Transverse colon (tissue), 4 donors: ENCODE measurements at places on chromosomes 13 and 19.
A peak's percentile ranks its signal among the peaks of the same experiment; 100 is the strongest.

DNA sequence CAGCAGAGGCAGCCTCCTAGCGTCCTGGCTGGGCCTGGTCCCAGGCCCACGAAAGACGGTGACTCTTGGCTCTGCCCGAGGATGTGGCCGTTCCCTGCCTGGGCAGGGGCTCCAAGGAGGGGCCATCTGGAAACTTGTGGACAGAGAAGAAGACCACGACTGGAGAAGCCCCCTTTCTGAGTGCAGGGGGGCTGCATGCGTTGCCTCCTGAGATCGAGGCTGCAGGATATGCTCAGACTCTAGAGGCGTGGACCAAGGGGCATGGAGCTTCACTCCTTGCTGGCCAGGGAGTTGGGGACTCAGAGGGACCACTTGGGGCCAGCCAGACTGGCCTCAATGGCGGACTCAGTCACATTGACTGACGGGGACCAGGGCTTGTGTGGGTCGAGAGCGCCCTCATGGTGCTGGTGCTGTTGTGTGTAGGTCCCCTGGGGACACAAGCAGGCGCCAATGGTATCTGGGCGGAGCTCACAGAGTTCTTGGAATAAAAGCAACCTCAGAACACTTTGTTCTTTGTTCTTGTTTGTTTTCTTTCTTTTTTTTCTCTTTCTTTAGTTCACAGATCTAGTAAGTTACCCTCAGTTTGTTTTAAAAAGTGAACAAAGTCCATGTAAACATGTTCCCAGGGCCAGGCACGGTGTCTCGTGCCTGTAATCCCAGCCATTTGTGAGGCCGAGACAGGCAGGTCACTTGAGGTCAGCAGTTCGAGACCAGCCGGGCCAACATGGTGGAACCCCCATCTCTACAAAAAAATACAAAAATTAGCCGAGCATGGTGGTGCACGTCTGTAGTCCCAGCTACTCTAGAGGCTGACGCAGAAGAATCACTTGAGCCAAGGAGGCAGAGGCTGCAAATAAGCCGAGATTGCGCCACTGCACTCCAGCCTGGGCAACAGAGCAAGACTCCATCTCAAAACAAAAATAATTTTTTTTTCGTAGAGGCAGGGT is 10.2 kb downstream of the ANGPTL4 start:
- peak; percentile 56 for DNase-seq

- DNase-seq = no peak
These were observed 3.8 kb upstream of the METTL21C start for GRCh38 chr13:102698649-102698980.

GRCh38 chr19:35848486-35848885 is 3.8 kb downstream of the NPHS1 start:
- no peak for DNase-seq

- peak; percentile 15 for DNase-seq
These were observed 17.4 kb upstream of the AP1M2 start for GRCh38 chr19:10604460-10604980.

GRCh38 chr19:57566396-57567265 is 7.0 kb upstream of the ZNF550 start:
- DNase-seq = no peak

GRCh38 chr19:13006431-13007281 is 11.4 kb downstream of the NFIX start:
- DNase-seq = no peak

DNA sequence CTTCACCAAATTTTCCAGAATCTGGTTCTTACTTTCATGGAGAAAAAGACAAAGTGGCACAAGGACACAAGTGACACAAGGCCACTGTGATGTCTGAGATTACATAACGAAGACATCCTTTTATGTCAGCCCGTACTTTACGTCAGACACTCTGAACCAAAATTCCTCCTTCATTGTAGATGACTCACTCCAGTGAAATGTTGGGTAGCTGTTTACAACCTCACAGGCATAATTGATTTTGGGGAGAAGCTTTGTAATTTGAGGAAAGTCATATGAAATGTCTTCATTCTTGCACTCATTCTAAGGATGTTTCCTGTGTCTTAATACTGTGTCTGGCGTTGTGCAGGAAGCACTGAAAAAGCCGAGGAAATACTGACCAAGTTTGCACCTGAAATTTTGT is 20.0 kb upstream of the LGALS14 start:
- no peak for DNase-seq

DNA sequence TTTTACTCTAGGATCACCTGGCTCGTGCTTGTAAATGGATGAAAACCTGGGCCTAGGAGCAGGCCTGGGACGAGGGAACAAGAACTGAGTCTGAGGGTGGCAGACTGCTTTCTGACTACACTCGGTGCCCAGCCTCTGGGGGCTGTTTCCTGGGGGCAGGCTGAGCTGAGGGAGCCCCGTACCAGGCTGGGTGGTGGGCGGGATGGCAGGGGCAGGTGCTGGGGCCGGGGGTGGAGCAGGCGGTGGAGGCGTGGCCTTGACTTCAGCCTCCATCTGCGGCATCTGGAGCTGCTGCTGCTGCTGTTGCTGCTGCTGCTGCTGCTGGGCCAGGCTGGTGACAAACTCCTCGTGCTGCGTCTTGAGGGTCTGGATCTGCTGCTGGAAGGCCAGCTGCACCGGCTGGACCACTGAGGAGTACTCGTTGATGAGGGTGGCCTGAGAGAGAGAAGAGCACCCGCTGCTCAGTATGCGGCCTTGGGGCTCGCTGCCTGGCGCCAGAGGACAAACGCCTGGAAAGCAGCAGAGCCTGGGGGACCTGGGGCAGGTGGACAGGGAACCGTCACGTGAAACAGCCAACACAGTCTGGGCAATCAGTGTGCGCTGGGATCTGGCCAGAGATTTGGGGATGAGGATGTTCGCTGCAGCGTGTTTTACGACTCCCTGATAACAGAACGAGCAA is 12.6 kb downstream of the CHERP start:
- DNase-seq = no peak

- peak; percentile 32 for DNase-seq
These were observed 24.9 kb downstream of the SLC8A2 start for GRCh38 chr19:47446534-47447469.

DNA sequence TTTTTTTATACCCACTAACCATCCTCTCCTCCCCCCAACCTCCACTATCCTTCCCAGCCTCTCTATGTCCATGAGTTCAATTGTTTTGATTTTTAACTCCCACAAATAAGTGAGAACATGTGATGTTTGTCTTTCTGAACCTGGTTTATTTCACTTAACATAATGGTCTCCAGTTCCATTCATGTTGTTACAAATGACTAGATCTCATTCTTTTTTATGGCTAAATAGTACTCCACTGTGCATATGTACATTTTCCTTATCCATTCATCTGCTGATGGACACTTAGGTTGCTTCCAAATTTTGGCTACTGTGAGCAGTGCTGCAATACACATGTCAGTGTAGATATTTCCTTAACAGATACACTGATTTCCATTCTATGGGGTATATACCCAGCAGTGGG is 24.9 kb upstream of the ACP7 start:
- no peak for DNase-seq

GRCh38 chr19:17765069-17765618 is 13.9 kb downstream of the FCHO1 start:
- peak; percentile 86 for DNase-seq

DNA sequence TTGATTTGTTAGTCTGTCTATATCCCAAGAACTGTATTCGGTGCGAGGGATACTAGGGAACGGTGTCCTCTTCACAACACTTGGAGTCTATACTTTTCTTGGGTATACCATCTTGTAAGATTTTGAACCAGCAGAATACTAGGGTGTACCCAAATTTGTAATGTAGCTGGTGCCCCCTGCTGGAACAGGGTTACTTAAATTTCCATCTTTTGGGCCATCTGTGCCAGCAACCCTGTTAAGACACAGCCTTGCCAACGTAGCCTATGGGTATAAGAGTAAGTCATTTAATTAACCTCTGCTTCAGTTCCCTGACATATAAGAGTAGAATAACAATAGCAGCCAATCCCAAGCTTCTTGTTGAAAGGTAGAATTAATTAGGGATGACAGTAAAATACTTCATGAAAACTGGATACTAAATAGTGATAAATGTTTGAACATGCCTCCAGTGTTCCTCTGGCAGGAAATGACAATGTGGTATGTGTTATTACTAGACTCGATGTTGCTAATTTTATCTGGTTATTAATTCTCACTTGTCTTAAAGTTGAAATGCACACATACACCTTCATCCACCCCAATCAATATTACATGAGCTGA is 607.6 kb downstream of the FGF9 start:
- peak; percentile 68 for DNase-seq

GRCh38 chr19:5652261-5652660 is 28.1 kb downstream of the MICOS13 start:
- no peak for DNase-seq

DNA sequence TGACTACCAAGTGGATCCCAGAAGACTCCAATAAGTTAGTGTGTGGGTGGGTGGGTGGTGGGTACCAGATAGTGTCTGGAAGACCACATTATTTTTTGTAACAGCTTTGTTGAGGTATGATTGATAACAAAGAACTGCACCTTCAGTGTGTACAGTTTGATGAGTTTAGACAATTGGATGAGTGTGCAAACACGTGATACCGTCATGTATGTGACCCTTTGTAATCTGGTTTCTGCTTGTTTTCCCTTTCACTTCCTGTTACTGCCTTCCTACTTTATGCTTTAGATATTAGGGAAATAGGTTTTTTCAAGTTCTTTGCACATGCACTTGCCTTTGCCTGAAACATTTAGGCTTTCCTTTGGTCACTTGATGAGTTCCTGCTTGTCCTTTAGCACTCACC is 8.5 kb downstream of the RPL21 start:
- no peak for DNase-seq

DNA sequence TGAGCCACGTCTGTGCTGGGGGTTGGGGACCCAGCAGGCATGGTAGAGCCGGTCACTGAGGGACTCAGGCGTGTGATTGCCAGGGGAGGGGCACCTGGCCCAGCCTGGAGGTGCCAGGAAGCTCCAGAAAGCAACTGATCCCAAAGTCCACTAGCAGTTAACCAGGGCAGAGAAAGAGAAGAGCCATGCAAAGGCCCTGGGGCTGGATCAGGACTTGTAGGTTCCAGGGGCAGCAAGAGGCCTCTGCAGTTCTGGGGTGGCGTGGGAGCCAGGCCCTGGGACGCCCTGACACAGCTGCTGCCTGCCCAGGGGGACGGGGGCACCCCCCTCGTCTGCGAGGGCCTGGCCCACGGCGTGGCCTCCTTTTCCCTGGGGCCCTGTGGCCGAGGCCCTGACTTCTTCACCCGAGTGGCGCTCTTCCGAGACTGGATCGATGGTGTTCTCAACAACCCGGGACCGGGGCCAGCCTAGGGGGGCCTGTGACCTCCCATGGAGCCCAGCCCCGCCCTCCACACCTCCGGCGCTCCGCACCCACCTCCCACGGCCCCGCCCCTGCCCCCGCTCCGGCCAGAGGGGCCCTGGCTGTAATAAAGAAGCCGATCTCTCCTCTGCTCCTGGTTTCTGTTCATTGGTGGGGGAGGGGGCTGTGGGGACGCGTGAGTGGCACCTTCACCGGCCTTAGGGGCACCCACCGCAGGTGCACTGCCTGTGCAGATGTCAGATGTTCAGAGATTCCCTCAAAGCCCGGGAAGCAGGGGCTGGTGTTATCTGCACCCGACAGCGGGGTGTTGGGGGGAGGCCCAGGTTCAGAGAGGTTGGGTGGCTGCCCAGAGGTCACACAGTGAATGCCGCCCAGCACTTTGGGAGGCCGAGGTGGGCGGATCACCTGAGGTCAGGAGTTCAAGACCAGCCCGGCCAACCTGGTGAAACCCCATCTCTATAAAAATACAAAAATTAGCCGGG is 4.1 kb downstream of the AZU1 start:
- no peak for DNase-seq

GRCh38 chr19:29446361-29446760 is 79.4 kb upstream of the VSTM2B start:
- DNase-seq = no peak

DNA sequence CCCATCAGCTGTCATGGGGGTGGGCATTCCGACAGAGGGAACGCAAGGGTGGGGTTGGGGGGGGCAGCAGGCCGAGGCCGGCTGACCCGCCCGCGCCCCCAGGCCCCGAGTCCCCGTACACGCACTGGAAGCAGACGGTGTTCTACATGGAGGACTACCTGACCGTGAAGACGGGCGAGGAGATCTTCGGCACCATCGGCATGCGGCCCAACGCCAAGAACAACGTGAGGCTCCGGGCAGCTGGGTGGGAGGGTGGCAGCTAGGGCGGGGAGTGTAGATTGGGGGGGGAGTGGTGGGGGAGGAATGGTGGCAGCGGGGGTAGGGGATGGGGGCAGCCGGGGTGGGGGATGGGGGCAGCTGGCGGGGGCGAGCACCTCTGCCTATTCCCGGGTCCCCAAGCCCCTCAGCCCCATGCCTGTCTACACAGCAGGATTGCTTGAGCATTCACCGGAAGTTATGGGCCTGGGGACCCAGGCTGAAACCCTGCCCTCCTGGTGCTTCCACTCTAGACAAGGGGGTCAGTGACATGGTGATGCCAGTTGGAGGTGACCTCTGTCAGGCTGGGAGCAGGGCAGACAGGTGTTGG is 2.8 kb upstream of the ADM5 start:
- DNase-seq = no peak

DNA sequence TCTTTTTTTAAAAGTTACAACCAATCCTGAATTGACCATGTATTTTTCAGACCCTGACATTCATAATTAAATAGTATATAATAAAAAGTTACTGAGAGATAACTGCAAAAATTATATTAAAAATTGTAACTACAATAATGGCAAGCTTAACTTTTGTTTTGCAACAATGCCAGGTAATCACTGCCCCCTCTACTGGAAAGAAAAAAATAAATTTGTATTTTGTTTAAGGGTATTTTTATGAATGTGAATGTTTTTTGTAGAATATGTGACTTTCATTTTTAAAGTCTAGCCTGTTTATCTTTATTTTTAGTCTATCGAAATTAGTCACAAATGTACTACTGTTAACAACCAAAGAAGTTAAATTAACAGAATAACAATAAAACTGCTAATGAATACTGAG is 21.7 kb downstream of the MRPS31 start:
- DNase-seq = no peak

DNA sequence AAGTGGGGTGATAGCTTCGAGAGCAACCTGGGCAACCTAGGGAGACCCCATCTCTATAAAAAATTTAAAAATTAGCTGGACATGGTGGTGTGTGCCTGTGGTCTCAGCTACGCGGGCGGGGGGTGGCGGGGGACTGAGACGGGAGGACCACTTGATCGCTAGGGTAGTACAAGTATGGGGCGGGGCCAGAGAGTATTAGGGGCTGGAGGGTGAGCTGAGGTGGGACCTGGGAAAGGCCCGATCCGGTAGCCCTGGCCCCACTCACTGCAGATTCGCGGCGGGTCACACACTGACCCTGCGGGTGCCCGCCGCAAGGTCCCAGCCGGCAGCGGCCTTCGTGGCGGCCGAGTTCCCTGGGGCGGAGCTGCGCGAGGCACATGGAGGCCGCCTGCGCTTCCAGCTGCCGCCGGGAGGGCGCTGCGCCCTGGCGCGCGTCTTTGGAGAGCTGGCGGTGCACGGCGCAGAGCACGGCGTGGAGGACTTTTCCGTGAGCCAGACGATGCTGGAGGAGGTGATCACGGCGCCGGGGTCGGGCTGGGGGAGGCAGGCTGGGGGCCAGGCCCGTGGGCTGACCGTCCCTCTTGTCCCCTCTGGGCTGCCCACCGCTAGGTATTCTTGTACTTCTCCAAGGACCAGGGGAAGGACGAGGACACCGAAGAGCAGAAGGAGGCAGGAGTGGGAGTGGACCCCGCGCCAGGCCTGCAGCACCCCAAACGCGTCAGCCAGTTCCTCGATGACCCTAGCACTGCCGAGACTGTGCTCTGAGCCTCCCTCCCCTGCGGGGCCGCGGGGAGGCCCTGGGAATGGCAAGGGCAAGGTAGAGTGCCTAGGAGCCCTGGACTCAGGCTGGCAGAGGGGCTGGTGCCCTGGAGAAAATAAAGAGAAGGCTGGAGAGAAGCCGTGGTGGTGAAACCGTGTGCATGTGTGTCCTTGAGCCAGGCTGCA is 2.0 kb upstream of the ARHGAP45 start:
- DNase-seq = peak; percentile 81

GRCh38 chr13:25085125-25085742 is 10.7 kb upstream of the PABPC3 start:
- DNase-seq = peak; percentile 9
